Keratinocyte (primary cell): ENCODE measurements at places on chromosomes 16 and 17. TPM values are rescaled to one million over a fixed set of nuclear protein-coding genes. Genes with fewer than 3 reads are reported as not detected.

STX1B gene
- 0.34 to 0.55 TPM (median 0.50 TPM) in 3 replicates for polyA plus RNA-seq

COA3 gene
- polyA plus RNA-seq: 83.6 to 97.8 TPM (median 92.4 TPM) in 3 replicates

CD300H gene
- not detected in 3 replicates for polyA plus RNA-seq

NTN1 gene
- polyA plus RNA-seq: 0.10 to 0.29 TPM (median 0.28 TPM) in 3 replicates

ZNF205 gene
- 6.0 to 8.7 TPM (median 8.1 TPM) in 3 replicates for polyA plus RNA-seq

HEATR9 gene
- not detected in 3 replicates for polyA plus RNA-seq

CPHXL2 gene
- polyA plus RNA-seq: not detected in 3 replicates

CACNB1 gene
- polyA plus RNA-seq: 3.7 to 7.0 TPM (median 4.0 TPM) in 3 replicates

KRT222 gene
- polyA plus RNA-seq: 0.45 to 0.76 TPM (median 0.49 TPM) in 3 replicates

DNA sequence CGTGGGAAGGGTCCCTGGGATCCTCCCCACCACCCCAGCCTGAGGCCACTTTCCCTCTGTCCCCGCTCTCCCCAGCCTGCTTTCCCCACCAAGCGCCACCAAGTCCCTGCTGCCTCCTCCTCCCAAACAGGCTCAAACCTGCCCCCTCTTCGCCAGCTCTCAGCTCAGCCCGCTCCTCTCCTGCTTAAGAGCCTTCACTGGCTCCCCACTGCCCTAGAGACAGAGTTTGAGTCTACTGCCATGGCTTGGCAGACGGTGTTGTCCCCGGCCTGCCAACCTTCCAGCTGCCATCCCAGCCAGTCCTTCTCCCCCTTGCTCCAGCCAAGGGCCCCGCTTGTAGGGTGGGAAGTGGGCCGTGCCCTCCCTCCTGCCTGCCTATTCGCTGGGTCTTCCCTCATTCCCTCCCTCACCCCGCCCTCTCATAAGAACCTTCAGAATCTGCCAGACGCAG lies 11.1 kb downstream of the IL4R start:
- DNase-seq: no peak

DNA sequence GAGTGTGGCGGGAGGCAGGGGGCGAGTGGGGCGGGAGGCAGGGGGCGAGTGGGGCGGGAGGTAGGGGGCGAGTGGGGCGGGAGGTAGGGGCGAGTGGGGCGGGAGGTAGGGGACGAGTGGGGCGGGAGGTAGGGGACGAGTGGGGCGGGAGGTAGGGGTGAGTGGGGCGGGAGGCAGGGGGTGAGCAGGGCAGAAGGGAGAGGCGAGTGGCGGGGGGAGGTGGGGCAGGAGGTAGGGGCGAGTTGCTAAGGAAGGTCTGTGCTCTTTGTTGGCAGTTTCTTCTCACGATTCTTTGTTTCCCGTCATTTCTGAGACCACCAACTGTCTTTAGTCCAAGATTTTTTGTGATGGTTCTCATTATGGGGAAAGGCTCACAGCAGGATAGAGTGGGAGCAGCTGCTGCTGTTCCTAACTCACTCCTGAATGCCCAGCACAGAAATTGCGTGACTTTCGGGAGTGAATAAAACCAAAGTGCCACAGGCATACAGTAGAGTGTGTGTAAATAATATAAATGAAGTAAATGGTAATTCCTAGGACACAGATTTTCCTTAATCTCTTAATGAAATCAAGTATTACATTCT lies 44.7 kb downstream of the COG7 start:
- DNase-seq: no peak

DNA sequence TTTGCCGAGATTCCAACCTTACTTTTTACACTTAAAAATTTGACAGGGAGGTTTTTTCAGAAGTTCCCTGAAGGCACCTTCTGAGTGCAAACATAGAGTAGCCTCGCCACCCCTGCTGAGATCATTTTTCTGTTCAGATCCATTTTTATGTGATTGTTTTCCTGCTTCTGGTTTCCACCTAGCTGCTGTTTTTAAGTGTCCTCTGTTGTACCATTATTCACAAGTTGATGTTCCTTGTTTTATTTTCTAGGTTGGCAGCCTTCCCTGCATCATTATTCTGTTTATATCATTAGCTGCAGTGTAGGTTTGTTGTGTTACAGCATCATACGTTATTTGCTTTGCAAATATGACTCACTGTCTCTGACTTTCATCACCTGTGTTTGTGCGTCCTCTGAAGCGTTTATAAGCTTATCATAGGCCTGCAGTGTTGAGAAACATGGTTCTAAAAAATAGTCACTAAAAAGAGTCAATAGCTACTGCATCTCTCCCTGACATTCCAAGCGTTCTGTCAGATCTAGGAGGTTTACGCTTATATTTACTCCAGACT lies 116.9 kb upstream of the CLEC3A start:
- DNase-seq: no peak

DNA sequence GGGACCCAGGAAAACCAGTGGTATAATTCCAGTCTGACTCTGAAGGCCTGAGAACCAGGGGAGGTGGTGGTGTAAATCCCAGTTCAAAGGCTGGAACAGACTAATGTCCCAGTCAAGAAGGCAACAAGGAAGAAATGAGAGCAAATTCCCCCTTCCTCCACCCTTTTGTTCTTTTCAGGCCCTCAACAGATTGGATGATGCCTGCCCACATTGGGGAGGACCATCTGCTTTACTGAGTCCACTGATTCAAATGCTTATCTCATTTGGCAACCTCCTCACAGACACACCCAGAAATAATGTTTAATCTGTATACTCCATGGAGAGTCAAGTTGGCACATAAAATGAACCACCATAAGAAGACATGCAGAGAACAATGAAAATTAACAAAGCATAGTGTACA lies 61.9 kb upstream of the CRYM start:
- DNase-seq: no peak

- DNase-seq: no peak
These were observed 24.4 kb upstream of the CRYM start for GRCh38 chr16:21302454-21302853.

DNA sequence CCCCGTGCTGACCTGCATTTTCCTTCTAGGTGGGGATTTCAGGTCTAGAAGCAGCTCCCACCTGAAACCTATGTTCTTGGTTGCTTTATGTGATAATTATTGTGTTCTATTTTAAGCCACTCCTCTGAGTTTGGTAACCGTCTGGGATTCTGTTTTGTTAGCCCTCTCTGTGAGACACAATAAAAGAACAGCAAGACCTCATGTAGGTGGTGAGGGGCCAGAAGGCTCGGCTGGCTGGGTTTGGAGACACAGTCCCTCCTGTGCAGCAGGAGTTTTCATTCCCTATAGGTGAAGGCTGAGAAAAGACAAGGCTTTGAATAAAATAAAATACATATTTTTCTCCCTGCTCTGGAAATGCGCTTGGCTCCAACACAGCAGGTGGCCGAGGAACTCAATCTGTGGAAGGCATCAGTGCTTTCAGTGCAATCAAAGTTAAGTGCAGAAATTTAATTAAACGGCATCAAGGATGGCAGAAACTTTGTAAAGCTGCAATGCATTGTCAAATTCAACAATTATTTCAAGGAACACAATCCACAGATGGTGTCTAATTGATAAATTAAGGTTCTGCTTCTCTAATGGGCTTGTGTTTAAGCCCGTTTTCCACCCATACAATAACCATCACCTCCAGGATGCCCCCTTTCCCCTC lies 107.8 kb downstream of the MSI2 start:
- no peak for DNase-seq

DNA sequence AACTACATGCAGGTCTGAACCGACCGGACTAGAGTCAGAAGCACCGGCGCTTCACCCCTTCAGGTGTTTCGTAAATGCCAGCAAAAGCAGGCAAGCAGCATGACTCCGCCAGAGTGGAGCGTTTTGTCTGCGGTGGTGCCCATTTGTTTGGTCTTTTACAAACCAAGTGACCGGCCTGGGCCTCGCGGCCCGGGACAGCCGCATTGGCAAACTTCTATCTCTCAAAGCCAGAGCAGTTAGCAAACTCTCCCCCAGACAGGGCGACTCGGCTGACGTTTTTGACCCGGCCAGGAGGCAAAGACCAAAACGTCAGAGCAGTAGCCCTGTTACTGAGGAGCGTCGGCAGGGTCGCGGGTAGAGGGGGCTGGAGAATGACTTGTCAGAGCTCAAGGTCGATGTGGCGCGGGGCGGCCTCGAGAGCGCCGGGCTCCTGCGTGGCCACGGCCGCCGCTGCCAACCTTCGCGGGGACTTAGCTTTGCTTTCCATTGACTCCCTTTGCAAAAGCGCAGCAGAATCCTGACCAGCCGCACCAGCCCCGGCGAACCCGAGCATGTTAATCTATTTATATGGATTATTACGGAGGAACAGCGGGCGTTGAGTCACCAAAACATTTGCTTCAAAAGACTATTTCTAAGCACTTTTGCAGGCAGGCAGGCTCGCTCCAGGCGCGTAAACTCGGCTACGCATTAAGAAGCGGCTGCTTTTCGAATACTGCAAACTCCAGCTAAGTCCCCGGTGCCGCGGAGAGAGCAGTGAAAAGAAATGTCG lies 763 bp upstream of the SOX9 start:
- no peak for DNase-seq

DNA sequence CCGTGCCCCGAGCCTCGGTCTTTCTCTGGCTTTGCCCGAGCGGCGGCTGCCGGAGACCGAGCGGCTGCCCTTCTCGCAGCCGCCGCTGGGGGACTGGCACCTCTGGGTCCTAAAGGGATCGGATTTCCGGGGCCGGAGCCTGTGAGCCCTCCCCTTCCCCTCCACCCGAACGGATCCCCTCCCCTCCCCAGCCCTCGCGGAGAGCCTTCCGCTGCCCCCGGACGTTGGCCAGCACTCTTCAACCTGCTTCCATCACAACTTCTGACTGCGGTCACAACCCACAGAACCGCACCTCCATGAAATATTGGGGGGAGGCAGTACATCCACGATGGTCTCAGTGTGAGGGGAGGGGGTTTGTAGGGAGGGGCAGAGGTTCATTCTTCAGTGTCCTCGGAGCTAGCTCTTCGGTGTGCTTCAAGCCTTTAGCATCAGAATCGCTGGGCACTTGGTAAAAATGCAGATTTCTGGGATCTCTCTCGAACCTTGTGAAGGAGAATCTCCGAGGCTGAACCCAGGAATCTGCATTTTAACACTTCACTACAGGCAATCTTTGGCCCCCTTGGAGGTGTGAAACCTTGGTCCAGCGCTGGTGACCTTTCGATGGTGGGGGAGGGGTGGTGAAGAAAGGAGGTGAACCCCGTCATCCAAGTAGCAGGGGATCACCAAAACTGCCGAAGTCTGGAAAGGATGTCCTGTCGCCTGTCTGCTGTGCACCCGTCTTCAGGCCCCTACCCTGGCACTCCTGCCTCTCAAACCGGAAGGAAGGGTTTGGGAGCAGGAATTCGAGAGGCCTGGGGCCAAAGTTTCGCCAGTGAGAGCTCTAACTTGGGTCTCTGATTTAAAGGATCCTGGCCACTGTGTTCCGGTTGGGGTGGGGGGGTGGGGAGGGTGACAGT lies 812 bp upstream of the PPP1R9B start:
- DNase-seq: no peak

DNA sequence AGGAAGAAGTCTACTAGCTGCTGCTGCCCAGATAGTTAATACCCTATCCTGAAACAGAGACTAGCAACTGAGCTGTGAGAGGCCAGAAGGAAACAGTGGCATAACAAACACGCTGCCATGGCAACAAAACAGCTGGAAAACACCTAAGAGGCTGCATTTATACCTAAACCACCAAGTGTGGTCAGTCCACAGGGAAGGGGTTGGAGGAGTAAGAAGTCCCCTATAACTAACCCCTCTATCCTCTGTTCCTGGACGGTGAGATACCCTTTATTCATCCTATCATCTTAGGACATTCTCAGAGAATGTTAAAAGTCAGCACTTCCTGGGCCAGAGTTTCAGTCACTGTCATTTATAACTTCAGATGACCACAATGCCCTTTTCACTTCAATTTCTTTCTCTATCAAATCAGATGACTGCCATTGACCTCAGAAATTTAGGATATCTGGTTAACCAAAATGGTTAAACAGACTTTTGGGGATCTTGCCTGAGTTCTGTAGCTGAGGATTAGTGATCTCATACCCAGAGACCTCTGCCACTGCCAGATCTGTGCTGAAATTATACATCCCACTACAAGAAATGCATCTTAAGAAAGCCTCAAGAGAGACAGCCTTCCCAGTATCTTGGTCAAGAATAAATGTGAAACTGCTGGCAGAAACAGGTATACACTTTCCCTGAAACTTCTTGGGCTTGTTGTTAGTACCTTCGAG lies 36.2 kb downstream of the STH start:
- DNase-seq: no peak

GRCh38 chr17:57442914-57443571 lies 186.7 kb downstream of the MSI2 start:
- DNase-seq: peak; percentile 21

- no peak for DNase-seq
These were observed 127.5 kb downstream of the SOCS1 start for GRCh38 chr16:11128211-11129141.

GRCh38 chr16:67872131-67872630 lies 671 bp upstream of the EDC4 start:
- no peak for DNase-seq

- DNase-seq: no peak
These were observed 56.7 kb downstream of the PLXDC1 start for GRCh38 chr17:39094607-39095308.

- DNase-seq: no peak
These were observed 25.3 kb downstream of the BFAR start for GRCh38 chr16:14658063-14658462.

DNA sequence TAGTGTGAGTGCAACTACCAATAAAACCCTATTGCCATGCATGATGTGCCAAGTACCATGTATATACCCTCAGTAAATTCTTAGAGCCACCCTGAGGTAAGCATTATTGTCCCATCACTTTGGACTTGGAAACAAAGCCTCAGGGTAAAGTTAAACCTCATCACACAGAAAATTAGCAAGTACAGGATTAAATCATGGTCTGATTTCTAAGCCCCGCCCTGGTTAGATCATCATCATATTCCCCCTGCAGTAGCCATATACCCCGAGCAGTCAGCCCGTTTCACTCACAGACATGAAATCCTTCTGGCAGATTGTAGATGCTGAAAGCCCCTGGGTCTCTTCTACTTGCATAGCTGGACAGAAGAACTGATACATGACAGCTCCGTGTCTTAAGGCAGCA lies 4.8 kb downstream of the ZP2 start:
- DNase-seq: no peak

DNA sequence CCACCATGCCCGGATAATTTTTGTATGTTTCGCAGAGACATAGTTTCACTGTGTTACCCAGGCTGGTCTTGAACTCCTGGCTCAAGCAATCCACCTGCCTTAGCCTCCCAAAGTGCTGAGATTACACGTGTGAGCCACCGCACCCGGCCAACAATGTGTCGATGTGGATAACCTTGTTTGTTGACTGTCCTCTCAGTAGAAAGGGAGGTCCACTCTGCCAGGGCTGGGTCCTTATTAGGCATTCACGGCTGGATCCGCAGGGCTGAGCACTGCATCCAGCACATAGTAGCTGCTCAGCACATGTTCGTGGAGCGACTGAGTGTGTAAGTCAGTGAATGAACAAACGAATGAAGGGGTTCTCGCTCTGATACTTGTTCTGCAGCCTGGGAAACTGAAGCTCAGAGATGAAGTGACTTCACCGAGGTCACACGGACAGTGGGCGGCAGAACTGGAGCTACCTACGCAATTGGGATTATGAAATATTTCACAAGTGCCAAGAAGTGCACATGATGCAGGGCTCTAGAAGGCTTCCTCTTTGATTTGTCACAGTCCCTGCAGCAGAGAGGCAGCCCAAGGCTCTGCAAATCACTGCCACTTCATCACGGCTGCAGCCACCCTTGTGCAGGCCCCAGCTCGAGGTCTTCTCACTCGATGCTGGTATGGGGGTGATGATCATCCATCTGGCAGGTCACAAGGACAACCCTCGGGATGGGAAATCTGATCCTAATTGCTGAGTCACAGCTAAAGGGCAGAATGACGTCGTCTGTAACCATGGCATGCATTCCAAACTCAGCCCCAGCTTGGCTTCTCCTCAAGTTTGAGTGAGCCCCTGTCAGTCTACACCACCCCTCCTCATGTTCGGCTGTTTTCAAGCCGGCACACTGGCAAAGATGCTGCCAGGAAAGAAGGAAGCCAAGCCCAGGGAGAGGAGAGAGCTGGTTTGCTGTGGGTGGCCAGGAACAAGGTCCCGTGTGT lies 28.0 kb upstream of the SNN start:
- DNase-seq: peak; percentile 74
